ENCODE measurements at places on chromosomes 16 and 17. TPM values are rescaled to one million over a fixed set of nuclear protein-coding genes. Genes with fewer than 3 reads are reported as not detected.

The PYDC1 gene
- not detected for total RNA-seq

The OSGIN1 gene
- 3.1 TPM for total RNA-seq

The HS3ST6 gene
- 0.12 TPM for total RNA-seq

The CD300LB gene
- not detected for total RNA-seq

The ANKS4B gene
- total RNA-seq = not detected

The CSF3 gene
- total RNA-seq = not detected

The JPH3 gene
- not detected for total RNA-seq

The CCL16 gene
- not detected for total RNA-seq

The IL34 gene
- total RNA-seq = 0.23 TPM

The SLC38A8 gene
- total RNA-seq = not detected

The RNF157 gene
- 0.12 TPM for total RNA-seq

The AXIN1 gene
- 18.3 TPM for total RNA-seq

The TM4SF5 gene
- total RNA-seq = not detected

The PRSS36 gene
- total RNA-seq = 1.3 TPM

The TLCD3A gene
- total RNA-seq = 17.8 TPM

The TMEM235 gene
- total RNA-seq = not detected

The KRT28 gene
- not detected for total RNA-seq

The KRT15 gene
- total RNA-seq = not detected

The ABCA8 gene
- 58.8 TPM for total RNA-seq

The PRM2 gene
- total RNA-seq = not detected

The NUTF2 gene
- total RNA-seq = 193 TPM

The CDH13 gene
- 26.6 TPM for total RNA-seq

The NRN1L gene
- 0.47 TPM for total RNA-seq

The CLEC18B gene
- total RNA-seq = not detected
